ENCODE measurements at places on chromosomes 1 and 21.

DNA sequence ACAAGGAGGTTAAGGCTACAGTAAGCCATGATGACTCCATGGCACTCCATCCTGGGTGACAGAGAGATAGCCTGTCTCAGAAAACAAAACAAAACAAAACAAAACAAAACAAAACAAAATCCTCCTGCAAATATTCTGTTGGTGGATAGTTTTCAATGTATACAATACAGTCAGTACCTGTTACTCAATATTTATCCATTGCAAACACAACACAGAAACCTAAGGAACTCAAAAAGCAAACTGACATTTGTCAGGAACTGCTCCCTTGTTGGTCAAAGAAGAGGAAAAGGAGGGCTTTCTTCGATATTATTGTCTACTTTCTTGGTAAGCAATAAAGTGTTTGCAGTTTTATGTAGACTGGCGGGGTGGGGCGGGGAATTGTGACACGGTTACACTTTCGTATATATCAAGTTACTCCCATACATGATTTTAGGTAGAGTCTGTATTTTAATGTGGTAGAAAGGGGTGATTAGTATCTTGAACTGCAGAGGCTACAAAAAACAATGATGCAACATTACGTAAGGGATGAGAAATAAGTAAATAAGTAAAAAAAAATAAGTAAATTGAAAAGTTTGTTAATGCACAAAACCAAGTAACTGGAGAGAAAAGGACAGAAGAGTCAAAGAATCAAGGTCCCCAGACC, 31.8 kb downstream of the APP start:
- no peak for DNase-seq

DNA sequence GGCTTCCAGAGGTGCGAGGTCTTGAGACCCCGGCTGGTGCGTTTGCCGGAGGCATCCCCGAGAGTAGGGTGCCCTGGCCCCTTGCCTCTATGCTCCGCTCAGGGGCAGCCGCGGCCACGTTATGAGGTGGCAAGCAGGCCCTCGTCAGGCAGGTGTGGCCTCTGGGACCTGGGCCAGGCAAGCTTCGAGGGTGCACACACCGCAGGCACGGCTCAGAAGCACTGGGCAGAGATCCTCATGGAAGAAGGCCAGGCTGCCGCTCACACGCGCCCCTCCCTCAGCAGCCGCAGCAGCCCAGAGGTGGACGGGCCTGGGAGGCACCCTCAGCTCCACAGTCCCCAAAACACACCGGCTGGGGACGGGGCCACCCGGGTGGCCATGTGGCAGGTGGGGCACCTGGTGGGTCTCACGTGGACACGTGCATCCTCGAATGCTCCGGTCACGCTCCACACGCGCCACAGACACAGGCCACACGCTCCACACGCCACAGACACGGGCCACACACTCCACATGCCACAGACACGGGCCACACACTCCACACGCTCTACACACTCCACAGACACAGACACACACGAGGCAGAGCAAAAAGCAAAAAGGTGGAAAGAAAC, 6.5 kb downstream of the SDF4 start:
- DNase-seq, result no peak

DNA sequence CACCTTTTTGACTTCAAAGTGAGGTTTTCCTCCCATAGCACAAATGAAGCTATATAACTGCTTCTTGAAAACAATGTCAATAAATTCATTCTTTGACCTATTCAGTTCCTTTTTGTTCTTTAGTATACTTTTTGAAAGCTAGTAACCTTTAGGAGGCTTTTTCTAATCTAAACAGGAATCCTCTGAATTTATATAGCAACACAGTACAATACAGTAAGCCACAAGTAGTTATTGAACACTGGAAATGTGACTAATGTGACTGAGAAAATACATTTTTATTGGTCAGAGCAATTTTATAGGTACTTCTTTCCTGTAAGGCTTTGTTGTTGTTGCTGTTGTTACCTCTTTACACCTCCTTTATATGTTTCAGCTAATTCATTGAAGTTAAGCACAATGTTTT, 49.8 kb downstream of the ADGRL2 start:
- no peak for DNase-seq

DNA sequence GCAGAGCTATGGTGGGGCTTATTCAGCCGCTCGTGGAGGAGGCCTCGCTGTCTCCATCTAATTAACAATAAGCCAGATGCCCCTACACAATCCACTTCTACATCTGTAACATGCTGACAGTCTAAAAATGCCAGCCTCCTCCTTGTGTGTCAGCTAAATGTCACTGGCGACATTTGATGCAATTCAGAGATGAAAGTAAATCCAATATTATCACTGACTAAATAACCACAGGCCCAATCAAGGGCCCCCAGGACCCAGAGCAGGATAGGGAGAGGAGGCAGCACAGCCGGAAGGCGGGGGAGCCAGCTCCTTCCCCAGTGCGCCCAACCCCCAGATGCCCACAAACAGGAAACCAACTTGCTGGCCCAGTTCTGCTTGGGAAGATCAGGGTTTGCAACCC, 76.6 kb downstream of the DMRTA2 start:
- DNase-seq, result no peak

DNA sequence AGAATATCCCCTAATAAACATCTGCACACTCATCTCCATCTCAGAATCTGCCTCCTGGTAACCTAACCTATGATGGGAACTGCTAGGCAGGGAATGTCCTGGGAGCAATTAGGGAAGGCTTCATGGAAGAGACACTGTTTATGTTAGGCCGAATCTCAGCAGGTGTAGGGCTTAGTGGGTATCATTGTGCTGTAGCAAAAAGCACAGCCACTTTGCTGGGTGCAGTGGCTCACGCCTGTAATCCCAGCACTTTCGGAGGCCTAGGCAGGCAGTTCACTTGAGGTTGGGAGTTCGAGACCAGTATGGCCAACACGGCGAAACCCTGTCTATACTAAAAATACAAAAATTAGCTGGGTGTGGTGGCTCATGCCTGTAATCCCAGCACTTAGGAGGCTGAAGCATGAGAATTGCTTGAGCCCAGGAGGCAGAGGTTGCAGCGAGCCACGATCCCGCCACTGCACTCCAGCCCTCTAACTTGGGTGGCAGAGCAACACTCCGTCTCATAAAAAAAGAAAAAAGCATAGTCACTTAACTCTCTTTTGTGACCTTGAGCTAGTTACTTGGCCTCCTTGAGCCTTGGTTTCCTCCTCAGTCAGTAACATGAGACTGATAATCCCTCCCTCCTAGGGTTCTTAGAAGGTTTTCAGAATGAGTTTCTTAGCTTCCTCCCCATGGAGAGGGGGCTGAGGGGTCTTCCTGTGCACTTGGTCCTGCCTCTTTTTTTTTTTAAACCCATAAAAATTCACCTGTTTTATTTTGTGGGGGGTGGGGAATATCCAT, 3.5 kb downstream of the RAB42 start:
- DNase-seq, result no peak

DNA sequence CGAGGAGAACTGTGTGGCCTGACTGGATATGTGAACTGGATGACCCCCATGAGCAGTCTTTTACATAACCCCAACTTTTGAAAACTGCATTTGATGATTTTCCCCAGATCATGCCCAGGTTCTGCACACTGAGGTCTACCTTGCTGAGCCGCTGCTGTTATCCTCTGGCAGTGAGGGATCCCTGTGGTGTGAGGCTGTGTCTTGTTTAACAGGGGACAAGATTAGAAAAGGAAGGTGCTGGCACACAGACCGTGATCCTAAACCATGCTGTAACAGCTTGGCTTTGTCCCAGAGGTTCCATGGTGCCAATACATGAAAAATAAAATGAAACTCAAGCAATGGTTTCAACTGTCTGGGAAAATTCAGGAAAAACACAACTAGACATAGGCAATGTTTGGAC, 134.2 kb downstream of the ZZZ3 start:
- DNase-seq, result no peak

DNA sequence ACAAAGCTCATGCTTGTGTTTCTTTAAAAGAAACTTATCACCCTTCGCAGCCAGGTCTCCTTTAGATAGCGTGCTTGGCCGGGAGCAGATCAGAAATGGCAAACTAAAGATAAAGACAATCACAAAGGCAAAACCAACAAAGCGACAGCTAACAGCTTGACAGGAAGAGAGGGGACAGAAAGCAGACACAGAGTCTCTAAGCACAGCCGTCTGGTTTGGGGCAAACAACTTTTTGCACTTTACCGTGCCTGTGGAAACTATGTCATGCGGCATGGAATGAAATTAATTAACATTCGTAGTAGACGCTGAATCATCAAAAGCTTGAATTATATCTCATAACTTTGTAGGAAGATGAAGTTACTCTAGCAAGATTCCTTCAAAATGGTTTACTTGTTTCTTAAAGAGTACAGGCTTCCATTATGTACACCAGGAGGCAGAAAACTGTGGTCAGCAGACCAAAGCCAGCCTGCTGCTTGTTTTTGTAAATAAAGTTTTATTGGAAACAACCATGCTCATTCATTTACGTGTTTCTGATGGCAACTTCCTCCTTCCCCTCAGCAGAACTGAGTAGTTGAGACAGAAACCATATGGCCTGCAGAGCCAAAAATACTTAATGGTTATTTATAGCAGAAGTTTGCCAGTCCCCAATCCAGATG, 183.2 kb downstream of the KIF26B start:
- DNase-seq, result no peak

DNA sequence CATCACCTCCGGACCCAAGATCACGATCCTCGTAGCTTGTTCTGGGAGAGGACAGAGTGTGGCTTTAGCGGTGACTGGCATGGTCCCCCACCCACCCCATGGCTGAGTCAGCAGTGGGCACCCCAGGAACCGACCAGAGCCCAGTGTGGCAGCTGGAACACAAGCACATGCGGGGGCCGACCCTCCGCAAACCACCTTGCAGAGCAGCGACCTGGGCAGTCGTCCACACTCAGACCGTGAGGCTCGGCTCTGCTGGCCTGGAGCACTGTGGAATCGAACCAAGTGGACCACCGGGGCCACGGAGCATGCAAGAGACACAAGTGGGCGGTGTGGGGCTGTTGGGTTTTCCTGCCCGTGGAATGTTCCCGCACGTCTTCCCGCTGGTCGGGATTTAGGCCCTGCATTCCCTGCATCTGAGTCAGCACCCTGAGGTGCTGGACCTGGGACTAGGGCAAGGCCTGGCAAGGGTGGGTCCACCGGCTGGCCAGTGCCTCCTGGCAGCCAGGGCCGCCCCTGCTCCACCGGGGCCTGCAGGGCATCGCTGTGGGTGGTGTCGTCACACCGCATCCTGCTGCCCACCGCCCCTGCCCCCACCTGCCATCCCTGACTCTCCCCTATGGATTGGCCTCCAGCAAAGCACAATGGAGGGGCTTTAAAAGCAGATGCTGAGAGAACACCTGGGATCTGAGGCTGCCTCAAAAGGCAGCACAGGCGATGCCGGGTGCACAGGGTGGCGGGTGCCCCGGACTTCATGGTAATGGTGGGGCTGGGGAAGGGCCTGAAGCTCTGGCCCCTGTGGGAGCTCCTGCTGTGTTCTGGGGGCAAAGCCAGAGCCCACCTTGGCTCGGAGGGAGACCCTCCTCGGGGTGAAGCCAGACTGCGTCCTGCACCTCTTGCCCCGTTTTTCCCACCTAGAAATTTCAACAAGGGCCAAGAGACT, 18.5 kb downstream of the MORN1 start:
- DNase-seq, result no peak

- DNase-seq, result no peak
Measured at GRCh38 chr1:175708787-175709186, 34.6 kb downstream of the TNR start.

DNA sequence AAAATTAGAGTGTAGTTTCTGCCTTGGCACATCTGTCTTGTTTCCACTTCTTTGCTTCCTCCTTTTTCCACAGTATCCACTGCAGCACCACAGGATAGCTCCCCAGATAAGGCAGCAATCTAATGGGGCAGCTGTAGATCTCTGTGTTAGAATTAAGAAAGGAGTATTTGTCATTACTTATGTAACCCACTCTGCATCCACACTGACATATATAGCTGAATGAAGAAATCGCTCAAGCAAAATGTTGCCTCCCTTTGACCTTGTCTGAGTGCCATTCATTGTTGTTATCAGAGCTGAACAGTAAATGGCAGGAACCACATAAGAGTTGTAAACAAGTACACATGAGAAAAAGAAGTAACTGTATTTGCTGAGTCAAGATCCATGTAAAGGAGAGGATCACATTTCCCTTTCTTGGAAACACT, 45.9 kb upstream of the DPH5 start:
- no peak for DNase-seq

- DNase-seq, result no peak
Measured at GRCh38 chr1:221911714-221912113, 169.8 kb upstream of the DUSP10 start.

DNA sequence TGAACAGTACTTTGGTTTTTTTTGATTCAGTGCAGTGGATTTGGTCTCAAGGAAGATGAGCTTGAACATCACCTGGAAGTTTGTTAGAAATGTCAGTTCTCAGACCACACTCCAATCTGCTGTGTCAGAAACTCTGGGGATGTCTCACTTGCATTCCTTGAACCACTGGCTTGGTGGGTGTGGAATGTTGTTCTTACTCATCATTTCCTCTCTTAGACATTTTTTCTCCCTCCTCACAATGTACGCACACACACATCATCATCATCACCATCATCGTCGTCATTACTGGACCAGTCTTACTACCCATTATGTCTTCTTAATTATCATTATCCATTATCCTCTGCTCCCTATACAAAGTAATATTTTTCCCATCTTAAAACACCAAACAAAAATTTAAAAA, 91.9 kb upstream of the KCNK2 start:
- no peak for DNase-seq

DNA sequence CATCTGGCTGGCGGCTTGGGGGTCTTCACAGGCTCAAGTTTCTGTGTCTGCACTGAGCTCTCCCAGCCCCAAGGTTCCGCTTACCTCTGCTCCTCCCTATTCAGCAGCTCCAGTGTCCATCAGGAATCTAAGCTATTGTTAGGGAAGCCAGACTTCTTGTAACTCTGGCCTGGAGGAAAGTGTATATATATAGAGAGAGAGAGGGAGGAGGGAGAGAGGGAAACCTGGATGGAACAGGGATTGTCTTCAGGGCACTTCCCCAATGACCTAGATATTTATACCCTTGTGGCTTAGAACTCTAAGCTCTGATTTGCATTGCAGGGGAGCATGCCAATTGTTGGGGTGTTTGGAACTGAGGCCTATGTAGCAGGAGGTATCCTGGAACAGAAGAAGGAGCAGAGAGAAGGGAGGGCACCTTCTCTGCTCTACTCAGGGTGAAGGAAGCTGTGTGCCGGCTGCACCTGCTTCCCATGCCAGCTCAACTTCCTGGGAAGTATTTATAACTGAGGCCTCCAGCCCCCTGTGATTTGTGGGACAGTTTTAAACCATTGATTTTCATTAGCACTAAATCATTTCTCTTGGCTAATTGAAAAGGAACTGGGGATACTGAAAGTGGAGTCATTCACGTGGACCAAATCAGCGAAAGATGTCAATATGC, 70.9 kb downstream of the NAV1 start:
- DNase-seq, result no peak
